ENCODE measurements at places on chromosomes 5 and 9.

- no peak for DNase-seq
Measured at GRCh38 chr9:126375386-126375785, 48.8 kb downstream of the MVB12B start.

DNA sequence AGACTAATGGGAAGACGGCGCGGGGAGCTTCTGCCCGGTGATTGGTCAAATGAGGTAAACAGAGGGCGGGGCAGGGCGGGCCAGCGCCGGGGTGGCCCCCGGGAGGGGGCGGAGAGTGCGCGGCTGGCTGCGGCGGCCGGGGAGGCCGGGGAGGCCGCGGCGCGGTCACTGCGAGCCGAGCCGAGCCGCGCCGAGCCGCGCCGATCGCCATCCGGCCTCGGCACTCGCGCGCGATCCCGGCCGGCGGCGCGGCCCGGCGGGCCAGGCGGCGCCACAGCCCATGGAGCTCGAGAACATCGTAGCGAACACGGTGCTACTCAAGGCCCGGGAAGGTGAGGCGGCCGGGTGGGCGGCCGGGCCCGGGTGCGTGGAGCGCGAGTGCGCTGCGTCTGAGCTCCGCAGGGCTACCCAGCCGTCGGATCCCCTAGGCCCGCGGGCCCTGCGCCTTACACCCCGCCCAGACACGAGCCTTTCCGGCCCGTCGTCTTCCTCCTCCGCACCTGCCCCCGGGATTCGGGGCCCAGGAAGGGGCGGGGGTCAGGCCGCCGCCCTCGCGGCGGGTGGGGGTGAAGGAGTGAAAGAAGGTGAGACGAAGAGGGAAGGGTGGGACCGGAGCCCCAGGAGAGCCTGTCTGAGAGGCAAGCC, at the start of gene GRK6:
GRK6 (plus strand) TSS at position 111 of the 645 bp plus-strand sequence; CDS start at position 281, 170 bp downstream.
- peak; percentile 65 for DNase-seq

GRCh38 chr9:95441081-95441480, 75.7 kb downstream of the PTCH1 start:
- DNase-seq = no peak

DNA sequence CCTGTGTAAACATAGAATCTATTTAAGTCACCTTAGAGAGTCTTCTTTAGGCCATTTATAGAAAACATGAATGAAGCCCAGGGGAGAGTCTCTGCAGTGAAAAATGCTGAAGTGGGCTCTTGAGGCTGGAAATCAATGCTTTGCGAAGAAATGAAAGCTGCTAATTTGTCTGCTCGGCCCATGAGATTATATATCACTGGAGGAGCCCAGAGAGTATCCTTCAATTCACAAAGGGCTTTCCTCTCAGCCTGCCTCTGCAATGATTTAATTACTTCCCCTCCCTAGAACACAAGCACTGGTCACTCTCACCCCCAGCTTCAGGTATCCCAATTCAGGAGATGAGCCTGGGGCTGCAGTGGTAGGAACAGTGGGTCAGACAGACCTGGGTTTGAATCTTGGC, 8.2 kb upstream of the DRD1 start:
- DNase-seq = no peak

- DNase-seq = no peak
Measured at GRCh38 chr5:147892696-147893296, 13.5 kb downstream of the C5orf46 start.

GRCh38 chr9:78144663-78145377, 91.1 kb upstream of the CEP78 start:
- DNase-seq = peak; percentile 58

DNA sequence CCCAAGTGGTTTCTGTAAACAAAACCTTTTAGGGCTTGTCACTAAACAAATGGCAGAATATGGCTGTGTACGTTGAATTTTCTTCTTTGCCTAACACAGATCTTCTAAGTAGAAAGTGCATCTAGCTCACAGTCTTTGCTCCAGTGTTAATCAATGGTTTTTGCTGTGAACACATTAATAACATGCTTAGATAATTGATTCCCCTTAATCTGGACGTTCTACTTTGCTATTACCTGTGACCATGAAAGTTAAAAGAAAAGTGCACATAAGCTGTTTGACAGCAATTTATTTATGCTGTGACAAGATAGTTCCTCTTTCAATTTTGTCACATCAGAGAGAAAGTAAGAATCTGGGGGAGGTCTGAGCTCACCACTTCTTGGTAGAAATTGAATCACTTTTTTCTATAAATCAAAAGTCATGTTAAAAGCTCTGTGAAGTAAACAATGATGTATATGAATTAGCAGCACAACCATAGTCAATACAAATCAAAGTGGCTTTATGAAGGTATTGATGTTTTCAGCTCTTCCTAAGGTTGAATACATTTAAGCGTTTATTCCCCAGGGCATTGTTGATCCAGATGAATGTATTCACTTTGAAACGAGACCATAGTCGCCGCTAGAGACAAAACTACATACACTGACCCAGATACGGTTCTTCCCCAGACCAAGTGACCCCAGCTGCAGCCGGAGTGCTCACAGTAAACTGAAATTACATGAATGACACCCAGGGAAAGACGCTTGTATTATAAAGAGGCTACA, 174.6 kb upstream of the ZNF608 start:
- DNase-seq = no peak

GRCh38 chr5:150263801-150264621, 25.6 kb downstream of the CAMK2A start:
- no peak for DNase-seq

DNA sequence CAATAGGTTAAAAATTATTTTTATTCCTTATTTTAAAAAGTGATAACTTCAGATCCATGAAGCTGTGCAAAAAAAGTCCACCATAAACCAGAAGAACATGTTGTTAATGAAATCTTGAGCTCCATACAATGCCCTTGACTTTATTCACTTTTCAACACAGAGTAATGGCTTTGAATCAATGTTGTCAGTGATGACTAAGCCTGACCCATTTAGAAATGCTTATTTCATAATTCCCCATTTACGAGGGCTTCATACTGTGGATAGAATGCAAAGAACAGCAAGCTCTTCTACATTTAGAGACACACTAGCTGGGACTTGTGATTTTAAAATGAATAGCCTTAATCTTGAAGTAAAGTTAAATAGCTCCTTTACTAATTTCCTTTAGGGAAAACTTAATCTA, 25.7 kb upstream of the IL9 start:
- no peak for DNase-seq

DNA sequence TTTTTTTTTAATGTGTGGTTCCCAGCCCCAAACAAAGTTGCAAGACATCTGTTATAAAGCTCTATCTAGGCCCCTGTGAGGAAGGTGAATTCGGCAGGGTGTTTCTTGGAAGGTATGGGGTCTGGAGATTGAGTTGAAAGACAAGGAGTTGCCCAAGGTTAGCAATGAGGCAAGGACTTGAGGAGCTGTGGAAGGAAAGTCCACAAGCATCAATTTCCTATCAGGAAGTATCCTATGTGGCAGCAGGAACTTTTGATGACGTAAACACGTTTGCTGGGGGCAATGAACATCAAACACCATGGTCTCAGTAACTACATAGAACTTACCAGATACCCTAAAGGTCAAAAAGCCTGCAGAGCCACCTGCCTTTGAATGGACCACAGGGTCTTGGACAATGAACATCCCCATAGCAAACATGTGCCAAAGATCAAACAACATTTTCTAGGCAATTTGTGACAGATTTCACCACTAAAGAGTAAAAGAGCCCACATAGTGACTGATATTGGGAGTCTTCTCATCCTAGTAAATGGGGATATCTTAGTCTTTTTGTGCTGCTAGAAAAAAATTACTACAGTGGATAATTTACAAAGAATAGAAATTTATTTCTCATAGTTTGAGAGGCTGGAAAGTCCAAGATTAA, 145.1 kb downstream of the GCNT1 start:
- DNase-seq = no peak

DNA sequence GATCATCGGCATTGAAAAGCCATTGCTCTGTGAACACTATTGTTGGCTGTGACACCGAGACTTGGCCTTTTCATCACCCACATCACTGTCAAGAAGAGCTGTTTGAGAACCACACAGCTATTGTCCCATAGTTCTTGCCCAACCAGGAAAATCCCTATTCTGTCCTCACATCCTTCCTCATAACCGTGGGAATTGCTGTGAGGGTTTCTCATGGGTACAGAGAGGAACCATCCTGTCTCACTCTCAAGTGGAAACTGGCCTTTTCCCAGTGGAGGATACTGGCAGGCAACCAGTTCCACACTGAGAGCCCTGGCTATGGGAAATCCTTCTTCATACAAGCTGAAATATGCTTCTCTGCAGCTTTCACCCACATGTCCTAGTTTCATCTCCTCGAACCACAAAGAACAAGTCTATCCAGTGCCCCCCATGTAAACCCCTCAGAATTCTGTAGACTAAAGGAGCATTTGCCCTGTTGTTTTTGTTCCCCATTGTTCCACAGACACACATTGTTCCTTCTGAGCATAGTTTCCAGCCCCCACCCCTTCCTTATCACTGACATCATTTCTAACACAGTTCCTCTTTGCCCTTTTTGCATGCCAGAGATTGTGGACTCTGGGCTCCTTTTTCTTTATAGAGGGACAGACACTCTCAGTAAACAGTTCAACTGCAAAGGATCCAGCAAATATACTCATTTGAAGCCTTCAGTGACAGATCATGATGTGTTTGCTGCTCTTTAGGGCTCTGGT, 57.8 kb upstream of the C5orf46 start:
- DNase-seq = no peak

DNA sequence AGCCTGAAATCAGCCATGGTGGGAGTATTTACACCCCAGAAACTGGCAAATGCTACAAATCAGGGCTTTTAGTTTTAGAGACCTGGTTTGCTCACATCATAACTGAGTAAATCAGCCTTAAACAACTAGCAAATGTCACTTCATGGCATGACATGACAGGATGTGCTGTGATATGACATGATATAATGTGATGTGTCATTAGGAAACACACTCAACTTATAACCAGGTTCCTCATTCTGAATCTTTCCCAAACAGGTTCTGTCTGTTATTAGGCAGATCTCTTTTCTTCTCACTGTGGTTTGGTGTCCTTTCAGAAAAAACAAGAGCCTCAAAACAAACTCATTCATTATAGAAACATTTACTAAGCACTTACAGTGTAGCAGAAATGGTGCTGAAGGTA, 90.5 kb downstream of the ADAMTS12 start:
- no peak for DNase-seq

- no peak for DNase-seq
Measured at GRCh38 chr5:156920861-156921431, 42.1 kb downstream of the TIMD4 start.
